ENCODE measurements at places on chromosomes 7 and 10. TPM values are rescaled to one million over a fixed set of nuclear protein-coding genes. Genes with fewer than 3 reads are reported as not detected.

The FFAR4 gene
- not detected for total RNA-seq

DNA sequence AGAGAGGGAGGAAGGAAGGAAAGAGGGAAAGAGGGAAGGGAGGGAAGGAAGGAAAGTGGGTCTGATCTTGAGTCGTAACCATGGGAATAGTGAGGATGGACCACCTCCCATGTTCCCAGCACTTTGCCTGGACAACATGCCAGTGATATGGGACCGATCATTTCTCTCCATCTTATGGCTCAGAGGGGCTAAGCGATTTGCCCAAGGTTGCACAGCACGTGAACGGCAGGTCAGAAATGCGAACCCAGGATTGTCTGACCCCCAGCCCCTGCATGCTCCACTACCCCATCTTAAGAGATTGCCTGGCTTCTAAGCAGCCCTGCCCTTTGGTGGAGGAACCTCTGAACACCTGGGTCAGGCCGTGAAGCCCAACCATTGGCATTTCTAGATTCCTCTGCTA is 109.0 kb upstream of the CARD11 start:
- no peak for DNase-seq

- no peak for DNase-seq
Observed at GRCh38 chr10:11653758-11654471, 42.5 kb upstream of the USP6NL start.

GRCh38 chr10:121158988-121159579 is 307.9 kb downstream of the WDR11 start:
- DNase-seq, result peak; percentile 30

DNA sequence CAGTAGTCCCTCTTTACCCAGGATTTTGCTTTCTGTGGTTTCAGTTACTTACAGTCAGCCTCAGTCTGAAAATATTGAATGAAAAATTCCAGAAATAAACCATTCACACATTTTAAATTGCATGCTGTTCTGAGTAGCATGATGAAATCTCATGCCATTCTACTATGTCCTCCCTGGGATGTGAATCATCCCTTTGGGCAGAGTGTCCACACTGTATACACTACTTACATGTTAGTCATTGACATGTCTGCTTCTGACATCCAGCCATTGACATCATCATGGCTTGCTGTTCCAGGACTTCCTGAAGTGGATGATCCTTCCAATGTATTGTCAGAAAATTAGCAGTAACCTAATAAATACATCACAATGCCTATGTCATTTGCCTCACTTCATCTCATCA is 34.6 kb upstream of the MALRD1 start:
- DNase-seq, result peak; percentile 45

GRCh38 chr7:30412782-30413504 is 65.6 kb downstream of the NOD1 start:
- DNase-seq, result peak; percentile 88

The OR2A12 gene
- total RNA-seq, result not detected

DNA sequence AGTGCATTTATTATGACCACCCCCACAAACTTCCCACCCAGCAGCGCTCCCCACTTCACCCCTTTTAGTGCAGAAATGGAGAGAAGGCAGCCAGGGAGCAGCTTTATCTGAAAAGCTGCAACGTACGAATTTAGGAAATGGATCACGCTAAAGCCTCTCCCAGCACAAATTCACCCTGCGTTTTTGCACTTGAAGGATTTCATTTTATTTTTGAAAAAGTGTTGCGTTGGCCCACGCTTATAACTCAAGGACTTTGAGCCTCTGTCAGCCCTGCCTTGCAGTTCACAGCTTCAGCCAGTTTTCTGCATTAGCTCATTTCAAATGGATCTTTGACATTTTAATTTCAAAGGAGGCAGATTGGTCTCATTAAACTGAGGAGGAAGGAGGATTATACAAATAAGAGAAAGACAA is 556.1 kb downstream of the KCNMA1 start:
- DNase-seq, result no peak

GRCh38 chr7:105796365-105796764 is 80.0 kb downstream of the ATXN7L1 start:
- no peak for DNase-seq

The C10orf53 gene
- total RNA-seq, result not detected

The CLRN3 gene
- total RNA-seq, result not detected

The NPFFR1 gene
- total RNA-seq, result not detected

DNA sequence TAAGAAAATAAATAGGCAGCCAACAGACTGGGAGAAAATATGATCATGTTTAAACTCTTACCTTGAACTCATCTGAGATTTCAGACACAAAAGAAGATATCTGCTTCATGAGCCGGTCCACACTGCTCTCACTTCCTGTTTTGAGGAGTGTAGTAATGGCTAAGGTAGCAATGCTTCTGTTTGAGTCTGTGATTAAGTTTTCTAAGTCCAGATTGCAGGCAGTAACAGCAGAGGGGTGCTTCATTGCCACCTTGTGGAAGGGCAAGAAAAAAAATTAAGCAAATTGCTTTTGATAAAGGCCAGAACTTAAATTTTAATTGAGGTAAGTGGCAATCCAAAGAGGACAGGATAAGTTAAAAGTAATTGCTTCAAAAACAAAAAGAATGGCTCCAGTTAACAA is 69.1 kb downstream of the MEST start:
- DNase-seq, result peak; percentile 34

GRCh38 chr7:46292741-46293140 is 371.7 kb upstream of the IGFBP3 start:
- no peak for DNase-seq

The FBXL13 gene
- total RNA-seq, result 0.59 TPM

DNA sequence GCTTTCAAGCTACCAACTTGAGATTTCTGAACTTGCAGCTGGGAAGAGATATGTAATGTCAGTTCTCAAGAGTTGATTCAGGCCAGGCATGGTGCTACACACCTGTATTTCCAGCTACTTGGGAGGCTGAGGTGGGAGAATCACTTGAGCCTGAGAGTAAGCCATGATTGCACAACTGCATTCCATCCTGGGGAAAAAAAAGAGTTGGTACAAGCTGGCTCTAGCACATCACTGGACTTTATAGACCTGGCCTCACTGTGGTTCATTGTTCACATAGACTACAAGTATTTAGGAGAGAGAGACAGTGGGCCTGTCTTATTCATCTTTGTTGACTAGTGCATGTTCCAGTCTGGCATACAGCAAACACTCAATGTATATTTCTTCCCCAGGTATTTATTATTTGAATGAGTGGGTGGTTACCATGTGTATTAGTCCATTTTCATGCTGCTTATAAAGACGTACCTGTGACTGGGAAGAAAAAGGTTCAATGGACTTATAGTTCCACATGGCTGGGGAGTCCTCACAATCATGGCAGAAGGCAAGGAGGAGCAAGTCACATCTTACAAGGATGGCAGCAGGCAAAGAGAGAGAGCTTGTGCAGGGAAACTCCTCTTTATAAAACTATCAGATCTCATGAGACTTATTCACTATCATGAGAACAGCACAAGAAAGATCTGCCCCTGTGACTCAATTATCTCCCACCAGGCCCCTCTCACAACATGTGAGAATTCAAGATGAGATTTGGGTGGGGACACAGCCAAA is 176.5 kb downstream of the PFKFB3 start:
- no peak for DNase-seq

DNA sequence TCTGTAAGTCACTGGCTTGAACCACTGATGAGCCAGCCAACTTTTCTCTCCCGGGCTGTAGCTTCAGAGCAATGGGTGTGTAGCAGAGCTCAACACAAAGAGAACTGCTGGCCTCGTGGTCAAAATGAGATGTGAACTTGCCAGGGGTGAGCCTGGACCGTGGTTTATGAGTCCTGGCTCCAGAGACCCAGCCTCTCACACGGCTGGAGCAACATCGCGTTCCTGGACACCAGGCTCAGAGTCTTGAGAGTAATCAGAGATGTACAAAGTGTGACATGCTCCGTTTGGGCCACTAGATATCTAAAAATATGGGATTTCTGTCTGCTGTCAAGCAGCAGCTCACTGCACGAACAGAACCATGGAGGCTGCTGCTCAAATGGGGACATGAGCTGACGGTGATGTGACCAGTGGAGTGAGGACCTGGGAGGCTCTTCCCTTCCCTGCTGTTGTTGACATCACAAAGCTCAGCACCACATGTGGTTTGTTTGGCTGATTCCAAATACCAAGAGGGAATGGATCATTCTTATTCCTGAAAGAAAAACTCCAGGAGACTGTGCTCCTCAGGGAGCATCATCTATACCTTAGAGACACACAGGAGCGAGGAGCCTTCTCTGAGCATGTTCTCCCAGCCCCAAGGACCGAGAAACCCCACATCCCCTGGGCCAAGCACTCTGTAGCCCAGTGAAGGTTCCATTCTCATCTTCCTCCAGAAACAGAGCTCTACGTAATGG is 9.2 kb upstream of the SVIL start:
- DNase-seq, result no peak

The CADPS2 gene
- total RNA-seq, result 5.9 TPM

GRCh38 chr10:33115738-33116719 is 158.0 kb upstream of the ITGB1 start:
- peak; percentile 57 for DNase-seq

DNA sequence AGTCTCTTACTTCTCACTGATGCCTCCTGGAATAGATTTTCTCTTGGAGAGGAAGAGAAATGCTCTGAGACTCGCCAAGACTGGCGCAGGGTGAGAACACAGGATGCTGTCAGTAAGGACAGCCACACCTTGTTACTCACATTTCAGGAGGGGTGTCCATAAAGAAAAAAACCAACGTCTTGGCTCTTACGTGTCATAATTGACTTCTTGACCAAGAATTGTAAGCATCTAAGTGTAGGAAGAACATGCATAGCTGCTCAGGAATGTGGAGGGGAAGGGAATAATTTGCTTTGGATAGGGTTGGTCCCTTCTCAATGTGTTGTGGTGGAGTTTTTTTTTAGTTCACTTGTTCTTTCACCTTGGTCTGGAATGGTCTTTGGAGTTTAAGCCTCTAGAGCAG is 43.8 kb upstream of the ZNF438 start:
- DNase-seq, result peak; percentile 49

DNA sequence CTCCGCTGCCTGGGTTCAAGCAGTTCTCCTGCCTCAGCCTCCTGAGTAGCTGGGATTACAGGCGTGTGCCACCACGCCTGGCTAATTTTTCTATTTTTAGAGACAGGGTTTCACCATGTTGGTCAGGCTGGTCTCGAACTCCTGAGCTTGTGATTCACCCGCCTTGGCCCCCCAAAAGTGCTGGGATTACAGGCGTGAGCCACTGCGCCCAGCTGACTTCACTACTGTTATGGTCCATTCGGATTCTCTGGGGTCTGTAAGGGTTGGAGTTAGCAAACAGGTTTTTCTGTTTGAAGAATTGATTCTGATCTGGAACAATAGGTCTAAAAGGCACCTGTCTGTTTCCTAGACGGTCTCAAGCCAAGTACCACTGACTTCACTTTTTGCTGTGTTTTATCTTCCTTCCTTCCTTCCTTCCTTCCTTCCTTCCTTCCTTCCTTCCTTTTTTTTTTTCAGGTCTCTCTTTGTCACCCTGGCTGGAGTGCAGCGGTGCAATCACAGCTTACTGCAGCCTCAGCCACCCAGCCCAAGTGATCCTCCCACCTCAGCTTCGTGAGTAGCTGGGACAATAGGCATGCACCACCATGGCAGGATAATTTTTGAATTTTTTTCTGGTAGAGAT is 192.2 kb downstream of the CAMK1D start:
- no peak for DNase-seq

DNA sequence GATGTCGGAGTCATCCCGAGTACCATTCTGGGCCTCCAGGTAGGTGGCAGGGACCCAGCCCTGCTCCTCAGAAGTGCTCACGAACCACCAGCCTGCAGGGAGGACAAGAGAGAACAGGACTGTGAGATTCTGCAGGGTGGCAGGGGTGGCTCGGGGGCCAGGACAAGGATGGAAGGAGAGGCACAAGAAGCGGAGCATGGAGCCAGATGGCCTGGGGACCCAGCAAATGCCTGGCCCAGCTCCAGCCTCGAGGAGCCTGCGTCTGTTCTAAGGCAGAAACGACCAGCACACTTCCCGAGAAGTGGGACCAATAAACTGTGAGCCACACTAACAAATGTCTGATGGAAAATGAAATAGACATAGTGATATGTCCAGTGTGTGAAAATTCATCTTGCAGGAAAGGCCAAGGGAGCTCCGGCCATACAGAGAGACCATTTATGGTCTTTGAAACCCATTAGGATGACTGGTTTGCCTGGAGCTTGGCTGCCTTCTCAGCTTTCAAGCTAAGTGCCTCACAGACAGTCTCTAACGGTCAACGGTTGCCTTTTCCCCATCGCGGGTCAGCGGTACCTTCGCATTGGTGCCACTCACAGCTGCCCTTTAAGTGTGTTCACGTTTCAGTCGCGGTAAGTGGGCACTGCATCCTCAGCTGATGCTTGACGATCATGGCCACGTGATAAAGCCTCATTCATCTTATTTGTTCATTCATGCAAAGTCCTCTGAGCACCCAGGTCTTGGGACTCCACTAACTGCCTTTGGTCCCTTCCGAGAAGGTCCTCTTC is 133.8 kb downstream of the NEURL1 start:
- no peak for DNase-seq

DNA sequence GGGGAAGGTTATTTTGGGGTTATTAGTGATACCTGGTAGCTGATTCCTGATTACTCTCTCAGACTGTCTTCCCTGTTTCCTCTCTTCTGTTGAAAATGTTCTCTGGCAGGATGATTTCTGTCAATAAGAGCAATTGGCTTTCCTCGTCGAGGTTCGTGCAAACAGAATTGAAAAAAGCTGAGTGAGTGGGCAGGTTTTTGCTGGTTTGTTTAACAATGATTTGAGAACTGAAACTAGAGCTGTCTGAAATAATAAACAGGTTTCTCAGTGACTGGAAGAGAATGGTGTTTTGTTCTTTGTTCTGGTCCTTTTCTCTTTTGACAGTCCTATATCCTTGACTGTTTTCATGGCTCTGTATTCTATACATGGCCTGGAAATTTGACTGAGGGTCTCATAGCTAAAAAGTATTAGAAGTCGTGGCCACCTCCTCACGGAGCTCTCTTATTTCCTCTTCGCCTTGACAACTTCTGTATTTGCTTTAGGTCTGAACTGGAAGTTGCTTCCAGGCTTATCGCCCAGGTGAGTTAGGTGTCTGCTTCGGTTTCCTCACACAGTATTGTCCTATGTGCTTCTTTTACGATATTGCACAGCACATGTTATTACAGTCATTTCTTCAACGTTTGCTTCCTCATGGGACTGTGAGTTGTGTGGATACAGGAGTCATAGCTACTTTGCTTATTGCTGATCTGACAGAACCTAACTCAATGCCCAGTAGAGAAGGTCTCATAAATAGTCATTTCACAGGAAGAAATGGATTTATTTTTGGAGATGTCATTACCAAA is 403.6 kb downstream of the NRG3 start:
- DNase-seq, result no peak

The ZNF365 gene
- 3.2 TPM for total RNA-seq

DNA sequence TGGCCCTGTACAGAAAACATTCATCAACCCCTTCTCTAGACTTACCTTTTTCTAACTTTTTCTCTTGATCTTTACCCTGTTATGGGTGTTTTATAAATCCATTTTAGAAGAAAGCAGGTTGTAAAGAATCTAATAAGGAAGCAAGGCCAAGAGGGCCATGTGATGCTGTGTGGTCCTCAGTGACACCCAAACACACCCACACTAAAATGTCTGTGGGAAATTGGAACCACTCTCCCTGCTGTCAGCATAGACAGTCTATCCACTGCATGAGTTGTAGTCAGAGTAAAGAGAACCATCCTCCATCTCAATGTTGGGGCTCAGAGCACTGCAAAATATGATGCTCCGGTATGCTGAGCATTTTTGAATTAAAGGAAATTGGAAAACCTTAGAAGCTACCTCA is 235.5 kb downstream of the SKIDA1 start:
- DNase-seq, result no peak
